ENCODE measurements at places on chromosomes 12 and 14. TPM values are rescaled to one million over a fixed set of nuclear protein-coding genes. Genes with fewer than 3 reads are reported as not detected.

- DNase-seq: no peak
Measured at GRCh38 chr14:33704481-33704880, 246.4 kb downstream of the EGLN3 start.

GRCh38 chr12:102526656-102527055, 46.3 kb upstream of the IGF1 start:
- DNase-seq: no peak

GRCh38 chr14:76550534-76550933, 174.6 kb downstream of the ESRRB start:
- DNase-seq: no peak

DNA sequence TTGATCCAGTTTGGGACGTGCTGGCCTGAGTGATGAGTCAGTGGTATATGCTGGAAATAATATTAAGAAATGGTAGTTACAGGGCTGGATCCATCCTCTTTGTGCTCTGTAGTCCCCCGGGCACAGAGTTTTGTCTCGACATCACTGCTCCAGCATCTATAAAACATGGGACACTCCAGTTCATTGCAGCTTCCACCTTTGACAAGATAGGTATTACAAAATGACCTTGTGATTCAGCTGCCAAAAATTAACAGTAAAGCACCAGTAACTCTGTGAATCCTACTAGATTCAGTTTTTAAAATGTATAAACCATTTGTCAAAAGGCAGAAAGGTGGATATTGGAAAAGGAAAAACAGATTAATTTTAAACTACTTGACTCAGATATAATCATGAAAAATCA, 14.6 kb upstream of the GNG2 start:
- DNase-seq: no peak

Gene LPAR5
- total RNA-seq: 6.6 TPM

Gene RBP5
- not detected for total RNA-seq

Gene TEX22
- total RNA-seq: 2.2 TPM

Gene GXYLT1
- total RNA-seq: 5.3 TPM
